ENCODE measurements at places on chromosomes 7 and 10.

DNA sequence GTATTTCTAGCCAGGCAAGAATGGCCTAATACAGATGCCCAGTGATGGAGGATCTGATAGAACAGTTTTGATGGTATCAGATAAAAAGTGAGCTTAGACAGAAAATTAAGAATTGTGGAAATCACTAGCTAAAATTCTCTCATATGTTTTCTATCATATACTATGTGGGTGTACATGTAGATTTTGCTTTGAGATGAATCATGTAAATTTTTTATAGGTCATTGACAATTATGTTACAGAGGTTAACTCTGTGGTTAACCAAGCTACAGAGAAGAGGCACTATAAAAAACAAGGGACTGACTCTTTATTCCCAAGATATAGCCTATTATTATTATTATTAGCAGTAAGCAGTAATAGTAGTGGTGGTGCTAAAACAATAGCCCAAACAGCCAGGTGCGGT lies 156.5 kb downstream of the ITGA8 start:
- no peak for DNase-seq

DNA sequence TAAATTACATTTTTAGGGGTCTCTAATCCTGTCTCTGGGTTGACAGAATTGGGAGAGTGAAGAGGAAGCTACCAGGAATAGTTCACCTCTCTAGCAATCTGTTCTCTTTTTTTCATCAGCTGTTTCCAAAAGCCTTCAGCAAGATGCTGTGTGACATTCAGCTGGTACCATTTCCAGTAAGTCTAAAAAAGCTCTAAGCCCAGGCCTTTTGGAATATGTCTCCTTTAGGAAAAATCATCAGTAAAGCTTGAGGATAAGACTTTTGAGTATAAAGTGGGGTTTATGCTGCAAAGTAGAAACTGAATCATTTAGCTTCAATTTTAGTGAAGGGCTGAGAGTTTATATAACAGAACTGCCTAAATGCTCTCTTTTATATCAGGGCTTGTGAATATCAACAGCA lies 81.5 kb downstream of the CCNY start:
- no peak for DNase-seq

DNA sequence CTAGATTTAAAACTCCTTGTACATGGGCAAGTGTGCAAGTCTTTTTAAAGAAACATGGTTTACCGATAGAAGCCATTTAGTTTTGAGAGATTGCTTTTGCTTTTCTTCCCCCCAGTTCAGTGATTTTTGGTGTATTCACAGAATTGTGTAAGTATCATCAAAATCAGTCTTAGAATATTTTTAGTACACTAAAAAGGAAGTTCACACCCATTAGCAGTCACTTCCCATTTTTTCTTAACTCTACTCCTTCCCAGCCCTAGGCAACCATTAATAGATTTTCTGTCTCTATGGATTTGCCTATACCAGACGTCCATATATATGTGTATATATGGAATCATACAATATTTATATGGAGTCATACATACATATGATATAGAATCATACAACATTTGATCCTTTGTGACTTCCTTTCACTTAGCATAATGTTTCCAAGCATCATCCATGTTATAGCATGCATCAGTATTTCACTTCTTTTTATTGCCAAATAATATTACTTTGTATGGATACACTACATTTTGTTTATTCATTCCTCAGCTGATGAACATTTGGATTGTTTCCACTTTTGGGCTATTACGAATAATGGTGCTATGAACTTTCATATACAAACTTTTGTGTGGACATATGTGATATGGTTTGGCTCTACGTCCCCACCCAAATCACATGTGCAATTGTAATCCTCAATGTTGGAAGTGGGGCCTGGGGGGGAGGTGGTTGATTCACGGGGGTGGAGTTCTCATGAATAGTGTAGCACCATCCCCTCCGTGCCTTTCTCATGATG lies 16.5 kb upstream of the ARL4A start:
- peak; percentile 3 for DNase-seq

GRCh38 chr7:158774952-158775351 lies 54.4 kb downstream of the ESYT2 start:
- DNase-seq, result no peak

DNA sequence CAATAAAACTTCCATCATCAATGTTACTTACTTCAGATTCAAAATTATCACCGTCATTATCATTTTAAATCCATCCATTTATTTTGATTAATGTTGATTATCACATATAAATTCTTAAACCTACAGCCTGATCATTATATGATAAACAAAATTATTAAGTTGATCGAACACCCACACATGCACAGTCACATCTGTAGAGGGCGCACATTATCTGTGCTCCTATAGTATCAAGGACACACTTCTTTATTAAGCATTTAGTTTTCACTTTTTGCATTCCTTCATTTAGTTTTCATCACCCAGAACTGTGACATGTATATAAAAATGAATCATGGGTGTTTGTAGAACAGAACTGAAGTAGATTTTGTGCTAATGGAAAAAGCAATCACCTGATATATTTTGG lies 26.2 kb upstream of the ZNF716 start:
- no peak for DNase-seq

DNA sequence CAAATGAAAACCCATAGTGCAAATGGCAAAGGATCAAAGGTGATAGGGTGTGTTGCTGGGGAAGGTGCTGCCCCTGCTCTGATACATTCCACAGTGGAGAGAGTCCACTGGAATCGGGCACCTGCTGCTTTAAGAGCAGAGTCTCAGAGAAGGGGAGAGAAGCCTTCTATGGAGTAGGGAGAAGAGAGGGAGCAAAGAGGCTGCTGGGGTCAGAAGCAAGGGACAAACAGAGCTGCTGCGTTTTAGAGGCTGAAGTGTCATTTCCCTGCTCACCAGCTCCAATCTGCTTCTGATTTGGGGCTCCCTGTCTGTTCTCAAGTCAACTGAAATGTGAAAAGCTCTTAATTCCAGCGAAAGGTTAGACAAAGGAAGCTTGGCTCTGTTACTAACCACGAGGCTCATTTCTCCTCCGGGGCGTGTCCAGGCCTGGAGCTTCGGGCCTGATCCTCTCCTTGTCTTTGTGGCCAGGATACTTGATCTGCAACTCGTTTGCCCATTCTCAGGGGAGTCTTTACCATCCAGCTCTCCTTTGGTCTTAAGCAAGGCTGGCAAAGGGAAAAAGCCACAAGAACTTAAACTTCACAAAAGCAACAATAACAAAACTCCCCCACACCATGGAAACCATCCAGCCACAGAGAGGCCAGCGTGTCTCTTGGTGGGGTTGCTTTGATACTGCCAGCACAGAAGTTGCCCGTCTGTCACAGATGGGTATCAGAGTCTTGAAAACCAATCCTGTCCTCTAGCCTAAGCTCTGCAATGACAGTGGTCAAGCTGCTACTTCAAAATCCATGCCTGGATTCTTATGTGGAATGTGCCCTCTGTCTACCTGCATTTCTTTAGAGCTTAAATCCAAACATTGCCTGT lies 692.6 kb downstream of the SUGCT start:
- DNase-seq, result no peak

DNA sequence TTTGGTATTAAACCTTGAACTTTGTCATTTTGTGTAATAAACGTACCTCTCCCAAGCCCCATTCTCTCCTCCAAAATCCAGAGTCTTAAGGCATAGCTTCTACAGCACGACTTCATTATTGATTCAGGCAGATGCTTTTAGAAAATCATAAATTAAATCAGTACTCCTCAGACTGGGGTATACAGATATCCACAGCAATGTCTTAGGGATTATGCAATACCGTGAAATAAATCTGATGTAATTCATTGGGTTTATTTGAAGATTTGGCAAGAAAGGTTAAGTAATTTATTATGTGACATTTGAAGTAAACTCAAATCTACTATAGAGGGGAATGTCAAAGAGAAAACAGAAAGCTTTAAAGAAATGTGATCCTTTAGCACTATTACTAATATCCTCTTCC lies 246.1 kb upstream of the PLXDC2 start:
- DNase-seq, result no peak

- DNase-seq, result peak; percentile 10
Observed at GRCh38 chr10:75755528-75755927, 324.1 kb downstream of the LRMDA start.

DNA sequence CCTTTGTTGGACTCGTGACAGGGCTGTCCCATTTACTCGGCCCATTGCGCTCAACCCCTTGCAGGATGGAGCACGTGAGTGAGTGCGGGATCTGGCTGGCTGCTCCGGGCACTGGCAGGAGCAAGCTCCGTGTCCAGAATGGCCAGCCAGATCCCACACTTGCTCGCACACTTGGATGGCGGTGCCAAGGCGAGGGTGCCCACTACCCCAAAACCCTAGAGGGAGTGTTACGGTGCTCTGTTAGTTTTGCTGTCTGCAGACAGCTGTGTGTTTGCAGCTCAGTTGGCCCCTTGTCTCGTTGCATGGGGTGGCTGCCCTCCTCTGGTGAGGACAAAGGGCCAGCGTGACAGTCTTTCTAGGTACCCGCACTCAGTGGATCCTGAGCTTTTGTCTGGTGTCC lies 34.2 kb downstream of the ZNF487 start:
- DNase-seq, result no peak

GRCh38 chr10:22708772-22709171 lies 5.6 kb downstream of the PIP4K2A start:
- DNase-seq, result no peak

DNA sequence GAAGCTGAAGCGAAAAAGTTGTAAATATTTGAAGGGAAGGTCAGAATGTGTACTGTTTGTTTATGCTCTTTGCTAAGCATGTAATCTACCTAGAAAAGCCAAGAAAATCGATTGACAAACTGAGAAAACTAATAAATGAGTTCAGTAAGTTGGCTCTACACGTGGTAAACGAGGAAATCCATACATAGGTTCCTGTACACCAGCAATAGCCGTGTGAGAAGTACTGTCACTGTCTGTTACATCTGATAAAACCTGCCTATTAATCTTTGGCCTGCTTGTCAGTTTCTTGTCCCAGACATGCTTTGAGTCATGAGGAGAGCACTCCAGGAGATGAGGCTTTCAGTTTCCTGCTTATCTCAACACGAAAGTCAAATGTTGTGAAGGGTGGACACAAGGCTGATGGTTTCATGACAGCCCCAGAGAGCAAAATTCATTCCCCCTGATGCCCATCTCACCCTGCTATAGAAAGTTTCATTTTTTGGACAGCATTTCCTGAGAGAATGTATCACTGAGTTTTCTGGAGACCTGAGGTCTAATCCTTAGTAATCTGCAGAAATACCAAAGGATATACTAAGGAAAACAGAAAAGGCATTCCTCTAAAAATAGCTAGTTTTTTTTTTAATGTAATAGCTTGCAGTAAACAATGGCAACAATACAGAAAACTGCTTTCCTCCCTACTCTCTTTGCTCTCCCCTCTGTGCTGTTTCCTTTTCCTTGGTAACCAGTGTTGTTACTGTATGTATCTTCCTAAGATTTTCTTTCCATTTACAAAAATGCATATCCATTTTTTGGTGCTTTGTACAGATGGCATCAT lies 18.8 kb downstream of the BMPR1A start:
- no peak for DNase-seq

- peak; percentile 76 for DNase-seq
Observed at GRCh38 chr10:75103881-75104686, 7.4 kb upstream of the SAMD8 start.

DNA sequence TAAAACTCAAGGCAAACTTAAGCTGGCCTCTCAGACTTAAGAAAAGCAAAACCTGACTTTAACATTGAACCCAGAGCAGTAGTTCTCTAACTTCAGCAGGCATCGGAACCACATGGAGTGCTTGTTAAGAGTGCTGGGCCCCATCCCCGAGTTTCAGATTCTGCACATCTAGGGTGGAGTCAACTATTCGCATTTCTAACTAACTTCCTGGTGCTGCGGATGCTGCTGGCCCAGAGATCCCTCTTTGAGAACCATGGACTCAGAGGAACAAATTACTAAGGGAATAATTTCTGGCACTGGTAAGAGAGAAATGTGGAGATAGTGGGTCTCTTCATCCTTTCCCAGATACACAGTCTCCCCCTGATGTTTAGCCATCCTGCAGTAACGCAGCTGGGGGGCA lies 14.6 kb upstream of the NPFFR1 start:
- DNase-seq, result no peak

DNA sequence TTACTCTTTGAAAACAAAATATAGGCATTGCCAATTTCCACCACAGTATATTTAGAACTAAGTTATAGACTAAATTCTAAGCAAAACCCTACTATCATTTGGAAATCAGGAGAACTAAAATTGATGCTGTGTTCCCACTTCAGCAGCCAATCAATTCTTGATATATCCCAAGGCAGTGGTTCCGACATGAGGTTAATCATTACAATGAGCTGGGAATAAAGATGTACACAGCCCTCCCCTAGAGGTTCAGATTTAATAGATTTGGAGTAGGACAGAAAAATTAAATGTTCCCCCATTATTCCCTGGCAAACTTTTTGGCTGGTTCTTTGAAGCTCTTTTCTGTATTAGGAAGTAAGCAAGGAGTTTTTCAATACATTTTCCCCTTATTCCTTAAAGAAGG lies 15.1 kb downstream of the ZNF800 start:
- no peak for DNase-seq

GRCh38 chr10:42875798-42876341 lies 93.3 kb downstream of the BMS1 start:
- DNase-seq, result no peak

DNA sequence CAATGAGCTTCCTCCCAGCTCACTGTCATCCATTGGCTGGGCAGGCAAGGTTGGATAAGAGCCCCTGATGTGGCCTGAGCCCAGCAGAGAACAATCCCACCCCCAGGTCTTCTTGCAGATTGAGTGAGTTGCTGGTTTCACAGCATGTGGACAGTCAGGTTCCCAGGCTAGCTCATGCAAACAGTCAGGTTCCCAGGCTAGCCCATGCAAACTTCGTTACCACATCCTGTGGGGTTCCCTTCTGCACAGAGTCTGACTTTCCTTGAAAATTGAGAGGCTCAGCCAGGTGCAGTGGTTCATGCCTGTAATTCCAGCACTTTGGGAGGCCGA lies 67.1 kb downstream of the TMEM130 start:
- no peak for DNase-seq

DNA sequence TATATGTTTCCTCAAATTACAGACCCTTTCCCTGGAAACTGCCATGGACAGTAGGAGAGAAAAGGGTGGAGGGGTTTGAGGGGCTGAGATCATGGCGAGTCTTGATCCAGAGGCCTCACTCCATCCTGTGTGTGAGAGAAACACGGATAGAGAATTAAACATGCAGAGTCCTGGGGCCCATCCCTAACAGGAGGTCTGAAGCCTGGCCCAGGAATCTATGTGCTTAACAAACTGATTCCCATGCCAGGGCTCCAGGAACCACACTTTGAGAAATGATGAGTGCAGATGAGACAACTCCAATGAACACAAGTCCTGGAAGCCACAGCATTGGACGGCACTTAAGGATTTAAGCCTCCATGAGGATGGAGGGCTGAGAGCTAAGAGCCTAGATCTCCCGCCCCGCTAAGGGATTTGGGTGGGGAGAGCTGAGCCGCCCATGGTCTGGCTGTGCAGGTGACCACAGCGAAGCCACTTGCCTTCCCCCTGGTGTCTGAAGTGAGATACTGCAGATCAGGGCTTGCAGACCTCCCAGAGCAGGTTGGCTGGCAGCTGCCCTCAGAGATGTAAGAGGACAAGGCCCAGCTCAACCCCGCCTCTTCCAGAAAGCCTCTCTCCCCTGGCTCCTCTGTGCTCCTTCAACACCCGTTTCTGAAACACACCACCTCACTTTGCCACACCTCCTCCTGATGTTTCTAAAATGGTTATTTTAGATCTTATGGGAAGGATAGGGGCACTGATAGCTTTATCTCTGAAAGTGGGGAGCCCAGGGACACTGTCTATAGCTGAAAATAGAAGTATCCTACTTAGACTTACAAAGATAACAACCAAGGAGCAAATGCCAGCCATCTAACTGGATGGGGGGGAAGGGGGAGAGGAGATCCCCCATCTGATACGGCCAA lies 24.8 kb upstream of the EIF5AL1 start:
- DNase-seq, result peak; percentile 64

- DNase-seq, result no peak
Observed at GRCh38 chr10:125592897-125593296, 90.1 kb downstream of the TEX36 start.

Measured in HL-60 (cell line).